ENCODE measurements at places on chromosomes 6 and 20.

- DNase-seq: no peak
Observed at GRCh38 chr6:163291622-163292021, 122.9 kb upstream of the QKI start.

GRCh38 chr20:7520361-7520760, 419.9 kb downstream of the HAO1 start:
- DNase-seq: no peak

DNA sequence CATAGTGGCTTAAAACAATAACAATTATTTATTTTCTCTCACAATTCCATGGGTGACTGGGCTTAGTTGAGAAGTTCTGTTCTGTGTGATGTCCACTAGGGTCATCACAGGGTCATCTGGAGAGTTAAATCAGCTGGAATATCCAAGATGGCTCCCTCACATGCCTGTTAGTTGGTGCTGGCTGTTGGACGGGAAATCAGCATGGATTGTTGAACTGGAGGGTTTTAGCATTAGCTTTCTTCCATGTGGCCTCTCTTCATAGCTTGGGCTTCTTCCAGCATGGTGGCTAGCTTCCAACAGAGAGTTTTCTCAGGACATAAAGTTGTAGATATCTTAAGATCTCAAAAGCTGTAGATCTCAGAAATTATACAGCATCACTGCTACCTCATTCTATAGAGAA, 19.6 kb downstream of the MARCKS start:
- DNase-seq: no peak

- DNase-seq: no peak
Observed at GRCh38 chr20:22509843-22510147, 74.6 kb downstream of the FOXA2 start.

DNA sequence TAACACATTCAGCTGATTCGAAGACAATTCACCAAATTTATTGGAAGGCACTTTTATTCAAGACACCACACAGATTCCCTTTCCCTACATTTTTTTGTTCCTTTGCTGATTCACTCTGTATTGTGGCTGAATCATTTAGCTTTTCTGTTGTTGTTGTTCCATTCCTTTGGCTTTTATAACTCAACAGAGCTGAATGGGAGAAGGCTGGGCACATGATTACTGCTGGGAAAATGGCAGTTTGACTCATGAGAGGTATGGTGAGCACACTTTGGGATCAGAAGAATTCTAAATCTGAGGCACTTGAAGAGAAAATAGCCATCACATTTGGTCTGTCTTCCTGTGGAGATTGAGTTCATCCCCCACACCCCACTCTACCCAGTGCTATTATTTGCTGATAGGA, 15.7 kb upstream of the SAYSD1 start:
- no peak for DNase-seq

- DNase-seq: no peak
Observed at GRCh38 chr6:47865206-47865605, 83.4 kb downstream of the OPN5 start.

GRCh38 chr6:160455541-160456213, 107.5 kb downstream of the SLC22A3 start:
- peak; percentile 23 for DNase-seq
